Ecto neural progenitor cell (in vitro differentiated cells): ENCODE measurements at places on chromosomes 7 and 10.
A peak's percentile ranks its signal among the peaks of the same experiment; 100 is the strongest.

DNA sequence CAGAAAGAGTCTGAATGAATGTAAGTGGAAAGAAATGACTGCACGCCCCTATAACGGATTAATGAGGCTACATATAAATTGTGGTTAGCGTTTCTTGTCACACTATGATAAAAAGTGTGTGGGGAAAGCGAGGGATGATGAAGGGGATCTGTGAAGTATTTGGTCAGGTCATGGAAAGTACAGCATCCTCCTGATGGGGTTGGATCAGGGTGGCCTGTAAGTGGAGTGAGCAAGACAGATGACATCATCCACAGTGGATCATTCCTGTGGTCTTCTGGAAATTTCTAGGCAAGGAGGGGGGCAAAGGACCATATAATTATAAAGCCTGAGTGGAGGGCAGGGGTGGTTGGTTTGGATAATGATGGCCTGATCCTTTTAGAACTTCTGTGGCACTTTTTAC, 606.0 kb downstream of the INHBA start:
- DNase-seq: no peak

GRCh38 chr10:56496186-56496486, 135.1 kb upstream of the ZWINT start:
- no peak for DNase-seq

- no peak for DNase-seq
These were observed 143.3 kb upstream of the PPP2R2D start for GRCh38 chr10:131757285-131758058.

- DNase-seq: no peak
These were observed 31.1 kb downstream of the ADAP1 start for GRCh38 chr7:923108-924041.

DNA sequence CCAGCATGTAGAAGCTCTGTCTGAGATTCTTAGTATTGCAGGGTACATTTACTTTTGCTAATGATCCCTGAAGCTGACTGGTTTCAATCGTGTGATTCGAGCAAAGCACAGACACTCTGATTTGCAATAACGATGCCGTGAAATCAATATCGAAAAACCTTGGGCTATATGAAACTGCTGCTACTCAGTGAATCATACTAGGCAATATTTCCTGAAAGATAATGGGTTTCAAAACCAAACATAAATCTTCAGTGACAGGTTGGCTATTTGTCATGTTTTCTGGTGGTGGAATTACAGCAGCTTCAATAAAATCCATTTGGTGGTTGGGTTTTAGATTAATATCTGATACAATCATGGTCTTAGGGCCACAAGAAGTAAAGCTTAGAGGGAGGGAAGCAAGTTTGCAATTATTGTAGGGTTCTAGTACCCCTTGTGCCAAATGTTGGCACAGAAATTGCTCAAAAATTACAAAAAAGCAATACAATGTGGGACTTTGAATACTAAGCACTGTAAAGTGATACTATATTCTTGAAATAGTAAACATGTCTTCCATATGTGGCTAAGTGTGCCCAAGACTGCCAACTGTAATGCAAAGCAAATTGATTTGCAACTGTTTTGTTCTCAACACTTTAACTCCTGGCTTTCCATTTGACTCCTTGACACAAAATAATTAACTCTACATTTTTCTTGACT, 112.4 kb upstream of the JAZF1 start:
- DNase-seq: no peak

DNA sequence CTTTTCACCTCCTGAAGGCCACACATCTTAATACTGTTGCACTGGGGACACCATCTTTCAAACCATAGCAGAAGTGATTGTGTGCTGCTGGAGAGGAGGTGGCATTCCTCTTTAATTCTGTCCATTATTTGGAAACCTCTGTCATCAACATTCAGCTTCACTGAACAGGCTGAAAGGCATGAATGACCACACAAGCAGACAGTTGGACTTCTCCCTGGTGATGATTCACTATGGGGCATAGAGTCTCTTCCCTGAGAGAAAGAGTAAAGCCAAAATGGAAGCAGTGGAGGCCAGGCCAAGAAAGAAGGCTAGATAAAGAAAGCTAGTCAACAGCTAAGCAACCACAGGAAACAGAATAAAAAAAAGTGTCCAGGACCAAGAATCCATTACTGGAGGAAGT, 113.1 kb upstream of the VSTM2A start:
- DNase-seq: no peak

GRCh38 chr7:141393056-141393455, 158.2 kb upstream of the AGK start:
- DNase-seq: no peak

GRCh38 chr10:20058135-20058534, 241.9 kb downstream of the PLXDC2 start:
- no peak for DNase-seq

DNA sequence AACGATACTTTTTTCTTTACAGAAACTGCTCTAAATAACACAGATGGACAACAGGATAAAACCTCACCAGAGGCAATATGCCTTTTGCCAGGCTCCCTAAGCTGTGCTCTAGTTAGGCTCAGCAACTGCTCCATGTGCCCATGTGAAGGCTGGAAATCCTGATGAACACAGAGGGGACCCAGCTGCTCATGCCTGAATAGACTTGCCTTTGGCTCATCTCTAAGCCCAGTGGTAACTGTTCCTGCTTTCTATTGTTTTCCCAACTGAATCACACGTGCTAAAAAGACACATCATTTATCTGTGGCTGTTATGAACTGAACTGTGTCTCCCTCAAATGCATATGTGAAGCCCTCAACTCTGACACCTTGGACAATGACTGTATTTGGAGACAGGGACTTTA, 110.4 kb downstream of the RNF216 start:
- no peak for DNase-seq

GRCh38 chr10:110274072-110274627, 30.6 kb downstream of the SMNDC1 start:
- no peak for DNase-seq

GRCh38 chr7:85840554-85840953, 653.7 kb upstream of the SEMA3D start:
- no peak for DNase-seq

DNA sequence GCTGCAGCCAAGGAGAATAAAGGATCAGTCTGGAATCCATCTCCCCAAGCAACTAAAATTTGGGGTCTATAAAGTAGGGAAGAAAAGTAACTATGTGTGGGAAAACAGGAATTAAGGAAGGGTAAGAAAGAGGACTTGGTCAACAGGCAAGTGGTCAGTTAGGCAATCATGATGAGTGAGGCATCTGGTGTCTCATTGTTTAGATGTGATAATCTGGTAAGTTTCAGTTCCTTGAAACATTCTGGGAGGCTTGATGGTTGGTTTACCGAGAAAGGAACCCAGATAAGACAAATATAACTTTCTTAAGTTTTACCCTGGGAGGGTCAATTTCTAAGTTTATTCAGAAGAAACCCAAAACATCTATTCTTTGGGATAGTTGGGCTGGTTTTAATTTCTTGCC, 22.3 kb downstream of the HYAL4 start:
- no peak for DNase-seq

- peak; percentile 68 for DNase-seq
These were observed 67.8 kb upstream of the PDCD4 start for GRCh38 chr10:110803830-110804338.

DNA sequence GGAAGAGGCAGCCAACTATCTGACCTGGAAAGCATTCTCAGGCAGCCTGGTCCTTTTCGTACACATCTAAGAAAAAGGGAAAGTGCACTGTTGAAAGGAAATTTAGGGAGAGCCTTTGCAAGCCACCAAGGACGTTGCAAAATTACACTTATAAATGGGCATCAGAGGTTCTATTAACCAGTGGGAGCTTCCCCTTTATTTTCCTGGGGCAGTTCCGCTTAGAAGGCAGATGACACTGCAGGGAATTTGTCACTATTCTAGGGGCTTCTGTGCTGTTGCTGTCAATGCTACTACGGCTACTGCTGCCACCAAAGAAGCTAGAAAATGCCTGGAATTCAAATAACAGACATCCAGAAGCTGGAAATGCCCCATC, 79.6 kb upstream of the AUTS2 start:
- no peak for DNase-seq

DNA sequence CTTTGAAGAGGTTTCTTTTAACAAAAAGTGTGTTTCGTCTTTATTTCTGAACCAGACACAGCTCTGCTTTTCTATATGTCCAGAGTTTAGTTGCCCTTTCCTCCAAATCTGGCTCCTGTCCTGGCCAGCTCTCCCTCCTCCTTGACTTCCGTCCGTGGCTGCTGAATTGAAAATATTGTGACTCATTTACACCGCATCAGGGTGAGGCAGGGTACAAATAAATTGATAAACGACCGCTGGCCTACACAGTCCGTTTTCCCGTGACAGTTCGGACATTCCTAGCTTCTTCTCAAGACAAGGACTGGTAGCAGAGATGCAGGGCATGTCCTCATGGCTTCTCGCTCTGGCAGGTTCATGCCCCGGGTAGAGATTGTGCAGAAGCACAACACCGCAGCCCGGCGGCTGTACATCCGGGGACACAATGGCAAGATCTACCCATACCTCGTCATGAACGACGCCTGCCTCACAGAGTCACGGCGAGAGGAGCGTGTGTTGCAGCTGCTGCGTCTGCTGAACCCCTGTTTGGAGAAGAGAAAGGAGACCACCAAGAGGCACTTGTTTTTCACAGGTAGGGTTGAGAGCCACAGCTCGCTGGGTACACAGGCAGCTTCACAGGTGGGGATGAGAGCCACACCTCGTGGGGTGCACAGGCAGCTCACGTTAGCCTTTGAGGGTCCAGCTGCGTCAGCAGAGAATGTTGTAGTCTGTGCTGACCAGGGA, 126.6 kb downstream of the TRRAP start:
- peak; percentile 24 for DNase-seq

DNA sequence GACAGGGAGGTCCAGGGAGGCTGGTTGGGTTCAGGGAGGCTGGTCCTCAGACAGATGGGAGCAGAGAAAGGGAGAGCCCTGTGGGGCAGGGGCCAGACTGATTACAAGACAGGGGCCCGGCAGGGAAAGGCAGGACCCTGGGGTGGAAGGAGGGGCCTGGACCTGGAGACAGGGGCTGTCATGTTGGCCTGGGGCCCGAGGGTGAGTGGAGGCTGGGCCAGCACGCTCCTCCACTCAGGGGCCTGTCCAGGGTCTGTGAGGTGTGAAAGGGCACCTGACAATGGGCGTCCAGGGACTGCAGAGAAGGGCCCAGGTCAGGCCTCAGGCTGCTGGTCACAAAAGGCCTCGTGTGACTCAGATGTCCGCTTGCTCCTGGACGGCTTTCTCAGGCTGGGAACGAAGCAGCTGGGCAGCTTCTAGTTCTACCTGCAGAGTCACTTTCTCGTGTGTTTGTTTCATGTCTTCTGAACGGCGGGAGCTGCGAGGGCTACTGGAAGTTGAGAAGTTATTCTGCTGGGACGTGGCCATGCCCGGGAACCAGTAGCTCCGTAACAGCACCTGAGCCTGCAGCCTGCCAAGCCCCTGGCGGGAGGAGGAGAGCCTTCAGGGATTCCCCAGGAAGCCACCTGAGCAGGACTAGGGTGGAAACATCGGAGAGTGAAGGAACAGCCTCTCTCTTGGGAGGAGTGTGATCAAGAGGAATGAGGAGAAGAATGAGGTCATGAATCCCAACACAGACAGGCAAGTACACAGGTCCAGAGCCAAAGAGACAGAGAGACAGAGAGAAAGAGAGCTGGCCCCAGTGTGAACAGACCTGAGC, 65.8 kb downstream of the KLF6 start:
- DNase-seq: peak; percentile 8

- no peak for DNase-seq
These were observed 5.5 kb downstream of the JAZF1 start for GRCh38 chr7:28174901-28175661.

- DNase-seq: no peak
These were observed 10.2 kb downstream of the DNAJC12 start for GRCh38 chr10:67827811-67828210.

DNA sequence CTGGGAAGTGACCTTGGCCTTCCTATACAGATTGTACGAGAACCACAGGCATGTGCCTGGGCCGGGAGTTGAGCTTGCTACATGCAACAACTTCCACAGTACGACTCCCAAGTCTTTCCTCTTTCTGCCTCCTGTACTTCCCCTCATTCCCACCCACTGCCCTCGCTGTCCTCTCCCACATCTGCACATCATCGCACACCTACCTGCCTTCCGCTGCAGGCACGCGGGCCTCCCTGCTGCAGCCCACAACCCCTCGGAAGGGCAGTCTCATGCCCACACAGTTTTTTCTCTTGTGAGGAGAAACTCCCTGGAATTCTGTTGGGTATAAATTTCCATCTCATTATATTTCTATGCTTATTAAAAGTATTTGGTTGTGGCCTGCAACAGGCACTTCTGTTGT, 117.2 kb downstream of the ACTR3B start:
- DNase-seq: no peak

GRCh38 chr7:77862691-77863090, 64.1 kb downstream of the PHTF2 start:
- DNase-seq: no peak

DNA sequence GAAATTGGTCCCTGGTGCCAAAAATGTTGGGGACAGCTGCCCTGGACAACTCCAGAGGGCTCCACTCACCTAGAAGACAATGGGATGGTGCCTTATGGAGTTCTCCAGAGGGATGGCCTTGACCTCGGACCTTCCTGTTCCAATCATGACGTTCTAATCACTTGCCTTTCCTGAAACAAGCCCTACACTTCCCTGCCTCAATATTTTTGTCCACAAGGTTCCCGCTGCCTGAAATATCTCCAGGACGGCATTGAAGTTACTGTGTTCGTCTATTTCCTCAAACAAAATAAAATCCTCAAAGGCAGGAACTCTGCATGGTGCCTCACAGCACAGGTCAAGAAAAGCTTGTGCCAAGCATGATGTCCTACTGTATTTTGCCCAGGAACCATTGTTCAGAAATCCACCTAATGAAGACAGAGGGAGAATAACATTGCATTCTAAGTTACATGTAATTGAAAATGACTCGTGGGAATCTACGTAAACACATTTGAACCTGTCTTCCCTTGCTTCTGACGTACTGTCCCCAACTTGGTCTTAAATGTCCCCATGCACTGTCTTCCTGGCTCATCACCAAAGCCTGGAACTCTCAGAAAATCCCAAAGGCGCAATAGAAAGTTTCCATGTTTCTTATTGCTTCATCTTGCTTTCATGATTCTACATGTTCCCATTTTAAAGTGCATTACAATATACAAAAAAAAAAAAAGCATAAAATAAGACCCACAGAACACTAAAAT, 342.3 kb upstream of the NRP1 start:
- no peak for DNase-seq

DNA sequence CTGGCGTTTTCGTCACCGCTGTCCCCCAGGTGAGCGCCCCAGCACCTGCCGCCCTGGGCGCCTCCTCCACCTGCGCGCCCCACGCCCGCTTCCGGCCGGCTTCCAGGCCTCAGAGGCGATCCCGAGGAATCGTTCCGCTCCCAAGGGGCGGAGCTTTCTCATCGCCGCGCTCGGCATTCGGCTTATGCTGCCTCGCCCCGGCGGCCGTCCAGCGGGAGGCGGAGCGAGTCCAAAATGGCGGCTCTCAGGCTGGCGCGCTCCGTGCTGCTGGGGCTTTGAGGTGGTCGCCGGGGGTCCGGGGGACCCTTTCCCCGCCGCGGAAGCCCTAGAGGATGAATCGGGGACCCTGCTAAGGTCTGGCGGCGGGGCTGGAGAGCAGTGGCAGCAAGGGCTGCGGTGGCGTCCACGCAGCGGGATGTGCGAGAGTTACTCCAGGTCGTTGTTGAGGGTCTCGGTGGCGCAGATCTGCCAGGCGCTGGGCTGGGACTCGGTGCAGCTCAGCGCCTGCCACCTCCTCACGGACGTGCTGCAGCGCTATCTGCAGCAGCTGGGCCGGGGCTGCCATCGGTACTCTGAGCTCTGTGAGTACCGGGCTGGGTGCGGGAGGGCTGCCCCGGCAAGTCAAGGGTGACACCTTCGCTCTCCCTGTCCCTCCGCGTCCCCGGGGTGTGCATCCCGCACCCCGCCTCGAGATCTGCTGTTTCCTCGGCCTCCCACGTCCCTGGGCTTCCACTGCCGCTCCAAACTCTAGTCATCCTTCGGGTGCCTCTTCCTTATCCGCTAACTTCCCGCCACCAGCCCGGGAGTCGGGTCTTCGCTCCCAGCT, at the start of gene TAF3:
Gene TAF3 (plus strand): TSS at position 211 of the 826 bp plus-strand sequence. CDS start 205 bp downstream, at position 416.
- DNase-seq: peak; percentile 93
